GF-D8 (cell line): ENCODE measurements at places on chromosomes 7 and 10.

GRCh38 chr7:145327646-145328045 lies 491.8 kb upstream of the TPK1 start:
- no peak for DNase-seq

DNA sequence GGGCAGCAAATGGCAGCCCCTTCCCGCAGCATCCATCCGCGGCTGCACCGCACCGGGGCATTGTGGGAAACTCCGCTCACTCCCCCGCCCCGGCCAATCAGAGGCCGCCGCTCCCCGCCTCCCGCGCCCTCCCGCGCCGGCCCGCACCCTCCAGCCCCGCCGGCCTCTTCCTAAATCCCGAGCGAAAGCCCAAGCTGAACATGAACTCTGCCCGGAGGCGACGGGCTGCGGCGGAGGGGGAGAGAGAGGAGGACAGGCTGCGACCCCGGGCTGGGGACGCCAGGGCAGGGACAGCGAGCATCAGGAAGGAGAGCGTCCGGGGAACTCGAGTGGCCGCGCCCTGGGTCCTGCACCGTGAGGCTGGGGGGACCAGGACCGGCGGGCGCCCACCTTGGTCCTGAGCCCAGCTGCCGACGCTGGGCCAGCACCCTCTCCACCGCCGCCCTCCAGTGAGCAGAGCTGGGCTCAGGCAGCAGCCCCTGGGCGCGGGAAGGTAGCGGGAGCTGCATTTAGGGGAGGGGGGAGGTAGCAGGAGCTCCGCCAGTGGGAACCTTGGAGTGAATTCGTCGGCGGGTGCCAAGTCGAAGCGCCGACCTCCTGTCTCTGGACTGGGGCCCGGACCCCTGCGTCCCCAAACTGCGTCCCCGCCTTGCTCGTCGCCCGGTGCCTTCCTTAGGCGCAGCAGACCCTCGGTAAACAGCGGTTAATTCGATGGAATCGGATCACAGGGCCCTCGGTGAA lies at the start of gene DGKI:
Gene DGKI, minus strand, starts transcription at position 148 of the 741 bp plus-strand sequence.
- DNase-seq: no peak

DNA sequence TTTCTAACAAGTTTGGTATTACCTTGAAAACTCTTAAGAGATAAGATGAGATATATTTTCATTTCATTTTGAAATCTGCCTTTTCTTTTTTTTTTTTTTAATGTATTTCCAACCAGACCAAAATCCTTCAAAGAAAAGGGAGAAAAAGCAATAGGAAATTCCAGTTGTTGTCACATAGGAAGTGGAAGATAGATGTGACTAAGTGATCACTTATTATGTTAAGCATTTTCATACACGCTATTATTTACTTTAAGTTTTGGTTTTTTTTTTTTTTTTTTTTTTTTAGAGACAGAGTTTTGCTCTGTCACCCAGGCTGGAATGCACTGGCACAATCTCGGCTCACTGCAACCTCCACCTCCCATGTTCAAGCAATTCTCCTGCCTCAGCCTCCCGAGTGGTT lies 197.2 kb upstream of the FRMD4A start:
- DNase-seq: no peak

DNA sequence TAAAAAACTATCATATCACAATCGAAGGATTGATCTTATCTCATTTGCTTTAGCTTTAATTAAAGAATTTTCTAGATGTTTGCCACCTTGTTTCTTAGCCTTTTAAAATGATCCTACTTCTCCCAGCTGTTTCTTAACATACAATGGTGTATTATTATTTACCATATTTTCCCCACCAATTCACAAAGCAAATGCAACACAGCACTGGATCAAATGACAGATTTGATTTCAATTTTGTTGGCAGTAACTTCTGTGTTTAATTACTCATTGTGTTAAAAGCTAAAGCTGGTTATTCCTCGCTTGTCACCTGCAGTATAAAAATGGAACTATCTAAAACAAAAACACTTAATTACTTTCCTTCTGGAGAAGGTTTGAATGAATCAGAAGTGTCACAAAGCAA lies 19.6 kb downstream of the SVIL start:
- DNase-seq: no peak

GRCh38 chr10:11884706-11885423 lies 61.7 kb downstream of the PROSER2 start:
- DNase-seq: no peak
